CD4-positive, alpha-beta T cell (primary cell): ENCODE measurements at places on chromosomes 13 and 19.

DNA sequence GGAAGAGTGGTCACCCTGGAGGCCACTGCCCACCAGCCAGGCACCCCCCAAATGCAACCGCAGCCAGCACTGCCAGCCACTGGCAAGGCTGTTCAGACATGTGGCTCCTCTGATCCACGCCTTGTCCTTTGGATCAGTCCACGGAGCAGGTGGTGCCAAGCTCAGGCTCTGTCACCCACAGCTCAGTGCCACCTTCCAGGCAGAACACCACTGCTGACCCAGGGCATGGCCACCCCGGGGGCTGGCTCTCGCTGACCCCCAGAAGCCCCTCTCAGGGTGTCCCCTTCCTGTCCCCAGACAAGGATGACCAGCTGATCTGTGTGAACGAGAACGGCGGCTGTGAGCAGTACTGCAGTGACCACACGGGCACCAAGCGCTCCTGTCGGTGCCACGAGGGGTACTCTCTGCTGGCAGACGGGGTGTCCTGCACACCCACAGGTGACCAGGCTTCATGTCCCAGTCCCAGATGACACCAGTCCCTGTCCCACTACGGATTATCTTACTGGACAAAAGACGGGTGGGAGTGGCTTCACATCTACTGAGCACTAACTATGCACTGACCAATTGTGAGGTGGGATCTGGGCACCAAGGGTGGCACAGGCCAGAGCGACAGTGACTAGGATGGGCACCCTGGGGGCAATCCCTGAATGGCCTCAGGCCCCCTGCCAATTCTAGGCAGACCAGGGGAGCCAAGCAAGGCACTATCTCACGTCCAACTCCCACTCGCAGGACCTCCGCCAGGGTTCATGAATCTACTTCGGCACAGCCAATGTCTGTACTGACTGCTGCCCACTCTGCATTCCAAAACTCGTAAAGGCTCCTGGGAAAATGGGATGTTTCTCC, 7.0 kb upstream of the F10 start:
- DNase-seq = no peak

- no peak for DNase-seq
Measured at GRCh38 chr19:38047641-38048040, 140.6 kb downstream of the SIPA1L3 start.

DNA sequence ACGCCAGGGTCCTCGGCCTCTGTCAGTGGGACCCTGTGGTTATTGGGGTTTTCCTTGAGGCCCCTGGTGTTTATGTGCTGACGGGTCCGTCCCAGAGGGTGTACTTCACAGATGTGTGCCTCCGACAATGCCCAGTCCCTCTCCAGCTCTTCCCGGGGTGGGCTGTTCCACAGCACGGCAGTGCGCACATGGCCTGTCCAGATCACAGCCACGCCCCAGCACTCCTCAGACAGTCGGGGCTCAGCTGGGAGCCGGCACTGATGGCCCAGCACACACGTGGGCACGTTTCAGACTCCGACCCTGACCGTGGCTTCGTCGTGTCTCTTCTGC, 16.9 kb upstream of the F7 start:
- no peak for DNase-seq

GRCh38 chr19:33879818-33880575, 83.3 kb downstream of the KCTD15 start:
- no peak for DNase-seq

- DNase-seq = no peak
Measured at GRCh38 chr19:41431426-41432386, 4.5 kb upstream of the B3GNT8 start.

- DNase-seq = no peak
Measured at GRCh38 chr13:59834801-59835200, 328.9 kb downstream of the DIAPH3 start.

GRCh38 chr19:10946958-10947657, 13.7 kb upstream of the SMARCA4 start:
- DNase-seq = no peak

DNA sequence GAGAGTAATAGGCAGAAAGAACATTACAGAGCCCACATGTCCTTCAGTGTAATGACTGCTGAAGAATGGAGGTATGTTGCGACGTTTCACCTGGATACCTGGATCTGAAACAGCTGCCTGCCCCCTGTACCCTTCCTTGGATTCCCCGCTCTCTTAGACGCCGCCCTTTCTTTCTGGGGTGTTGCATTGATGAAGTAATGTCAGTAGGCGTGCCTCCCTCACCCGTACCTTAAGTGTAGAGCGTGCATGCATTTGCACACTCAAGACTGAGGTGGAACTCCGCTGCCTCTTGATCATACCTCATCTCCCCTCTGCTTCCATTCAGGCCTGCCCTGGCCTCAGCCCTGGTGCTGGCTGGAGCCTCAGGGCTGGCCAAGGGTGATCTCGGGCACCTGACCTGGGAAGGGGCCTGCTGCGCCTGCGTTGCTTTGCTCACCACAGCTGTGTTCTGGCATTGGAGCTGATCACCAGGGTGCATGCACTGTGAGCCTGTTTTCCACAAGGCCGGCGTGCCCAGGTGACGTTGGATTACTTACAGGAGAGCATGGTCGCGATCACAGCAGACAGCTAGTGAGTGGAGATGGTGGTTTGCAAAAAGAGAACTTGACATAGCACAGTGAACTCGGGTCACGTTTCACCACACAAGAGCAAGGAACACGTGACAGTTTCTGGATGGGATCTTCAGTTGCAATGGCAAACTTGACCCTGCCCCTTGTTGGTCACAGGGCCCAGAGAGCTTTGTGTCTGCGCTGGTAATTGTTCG, 99.0 kb downstream of the ARHGEF7 start:
- no peak for DNase-seq

DNA sequence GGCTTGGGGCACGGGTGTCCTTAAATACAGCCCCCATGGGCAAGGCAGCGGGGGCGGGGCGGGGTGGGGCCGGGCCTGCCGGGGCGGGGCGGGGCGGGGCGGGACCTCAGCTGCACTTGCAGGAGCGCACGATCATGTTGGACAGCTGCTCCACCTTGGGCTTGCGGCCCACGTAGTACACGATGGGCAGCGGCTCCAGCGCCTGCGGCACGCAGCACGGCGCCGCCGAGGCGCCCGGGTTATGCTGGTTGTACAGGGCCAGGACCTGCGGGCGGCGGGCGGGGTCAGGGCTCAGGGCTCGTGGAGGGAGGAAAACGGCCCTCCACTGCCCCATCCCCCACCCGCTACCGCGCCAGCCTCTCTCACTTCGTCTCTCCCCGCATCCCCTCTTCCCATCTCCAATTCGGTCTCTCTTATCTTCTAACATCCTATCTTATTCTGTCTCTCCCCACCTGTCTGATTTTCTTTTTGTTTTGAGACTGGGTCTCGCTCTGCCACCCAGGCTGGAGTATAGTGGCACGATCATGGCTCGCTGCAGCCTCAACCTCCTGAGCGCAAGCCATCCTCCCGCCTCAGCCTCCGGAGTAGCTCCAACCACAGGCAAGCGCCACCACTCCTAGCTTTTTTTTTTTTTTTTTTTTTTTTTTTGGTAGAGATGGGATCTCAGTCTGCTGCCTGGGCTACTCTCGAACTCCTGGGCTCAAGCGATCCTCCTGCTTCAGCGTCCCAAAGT, 21.1 kb downstream of the CCDC97 start:
- no peak for DNase-seq

DNA sequence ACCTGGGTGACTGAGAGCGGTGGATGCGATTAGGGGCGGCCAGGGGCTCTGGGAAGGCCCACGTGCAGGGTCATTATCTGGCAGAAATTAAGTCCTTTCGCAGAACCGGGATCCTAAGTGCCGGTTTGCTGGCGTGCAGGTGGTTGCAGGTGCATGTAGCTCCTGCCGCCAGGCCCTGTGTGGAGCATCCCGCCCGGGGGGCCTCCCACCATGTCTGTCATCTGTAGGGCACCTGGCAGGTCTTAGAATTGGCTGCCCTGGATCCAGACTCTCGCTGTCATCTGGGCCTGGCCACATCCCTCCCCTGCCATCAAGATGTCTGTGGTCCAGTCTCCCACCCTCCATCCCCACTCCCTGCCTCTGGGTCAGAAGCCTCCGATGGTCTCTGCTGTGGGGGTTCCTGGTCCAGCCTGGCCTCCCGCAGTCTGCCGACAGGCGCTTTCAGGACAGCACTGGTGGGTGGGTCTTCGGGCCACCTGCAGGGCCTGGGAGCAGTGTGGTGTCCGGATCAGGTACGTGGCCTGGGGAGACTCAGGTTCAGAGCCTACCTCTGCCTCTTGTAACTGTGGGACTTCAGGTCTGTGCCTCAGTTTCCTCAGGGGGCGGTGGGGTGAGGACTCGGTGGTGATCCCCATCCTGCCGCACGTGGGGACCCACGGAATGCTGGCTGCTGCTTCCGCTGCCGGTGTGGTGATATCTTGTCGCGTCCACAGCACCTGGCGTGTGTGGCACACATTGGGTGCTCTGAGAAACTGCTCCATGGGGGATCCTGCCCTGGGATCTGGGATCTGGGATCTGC, 5.4 kb downstream of the GNA11 start:
- DNase-seq = no peak

- DNase-seq = no peak
Measured at GRCh38 chr13:77507931-77508776, 27.4 kb upstream of the SCEL start.

DNA sequence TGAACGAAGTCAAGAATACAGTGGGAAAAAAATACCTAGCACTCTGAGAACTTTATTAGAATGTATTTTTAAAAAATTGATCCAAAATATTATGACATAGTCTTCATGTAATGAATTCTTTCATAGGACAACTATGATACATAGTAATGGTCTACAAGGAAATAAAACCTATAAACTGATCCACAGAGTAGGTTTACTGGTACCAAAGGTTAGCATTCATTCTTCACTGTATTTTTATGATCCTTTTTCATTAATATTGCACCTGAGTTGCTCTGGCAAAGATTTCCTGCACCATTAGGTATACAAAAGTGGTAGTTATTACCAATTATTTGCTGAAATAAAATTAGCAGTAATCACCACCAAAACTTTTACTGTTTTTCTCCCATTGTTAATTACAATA, 4.2 kb downstream of the NEK3 start:
- DNase-seq = no peak

GRCh38 chr19:17948514-17948900, 15.7 kb downstream of the CCDC124 start:
- DNase-seq = no peak

- no peak for DNase-seq
Measured at GRCh38 chr13:110240352-110240751, 66.6 kb downstream of the COL4A1 start.

DNA sequence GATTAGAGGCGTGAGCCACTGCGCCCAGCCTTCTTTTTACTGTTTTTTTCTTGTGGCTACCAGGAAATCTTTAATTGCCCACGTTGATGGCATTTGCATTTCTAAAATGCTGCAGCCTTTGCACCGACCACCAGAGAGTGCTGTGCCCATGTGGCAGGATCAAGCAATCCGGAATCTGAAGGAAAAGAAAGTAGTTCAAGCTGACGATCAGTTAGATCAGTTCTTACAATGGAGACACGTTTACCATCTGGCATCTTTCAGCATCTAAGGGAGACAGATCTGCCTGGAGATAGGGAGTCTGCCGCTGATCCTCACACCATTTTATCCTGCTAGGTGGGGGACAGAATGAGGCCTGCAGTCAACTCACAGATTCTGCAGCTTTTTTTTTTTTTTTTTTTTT, 19.9 kb downstream of the TINCR start:
- DNase-seq = no peak

- DNase-seq = no peak
Measured at GRCh38 chr19:54492568-54492967, 10.1 kb upstream of the LAIR2 start.

DNA sequence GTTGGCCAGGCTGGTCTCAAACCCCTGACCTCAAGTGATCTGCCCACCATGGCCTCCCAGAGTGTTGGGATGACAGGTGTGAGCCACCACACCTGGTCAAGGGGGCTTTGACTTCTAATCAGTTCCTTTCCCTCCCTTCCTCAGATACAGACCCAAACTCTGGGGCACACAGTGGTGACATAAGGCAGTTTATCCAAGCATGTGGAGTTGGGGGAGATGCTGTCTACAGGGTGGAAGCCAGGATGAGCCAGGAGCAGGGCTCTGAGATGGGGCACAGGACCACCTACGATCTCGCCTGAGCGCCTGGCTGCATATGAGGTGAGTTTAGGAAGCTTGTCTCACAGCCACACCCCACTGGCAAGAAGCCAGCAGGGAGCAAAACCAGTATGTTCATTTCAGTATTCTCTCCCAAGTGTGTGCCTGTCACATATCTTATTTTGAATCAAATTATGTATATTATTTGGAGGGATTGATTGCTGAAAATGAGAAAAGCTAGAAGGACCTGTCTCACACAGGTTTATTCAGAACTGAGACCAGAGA, 67.7 kb downstream of the KCTD15 start:
- no peak for DNase-seq

GRCh38 chr13:44096901-44097300, 217.2 kb downstream of the LACC1 start:
- DNase-seq = no peak

GRCh38 chr19:43498233-43498842, 6.2 kb downstream of the PHLDB3 start:
- no peak for DNase-seq

GRCh38 chr19:7373862-7374261, 25.1 kb downstream of the ARHGEF18 start:
- no peak for DNase-seq

DNA sequence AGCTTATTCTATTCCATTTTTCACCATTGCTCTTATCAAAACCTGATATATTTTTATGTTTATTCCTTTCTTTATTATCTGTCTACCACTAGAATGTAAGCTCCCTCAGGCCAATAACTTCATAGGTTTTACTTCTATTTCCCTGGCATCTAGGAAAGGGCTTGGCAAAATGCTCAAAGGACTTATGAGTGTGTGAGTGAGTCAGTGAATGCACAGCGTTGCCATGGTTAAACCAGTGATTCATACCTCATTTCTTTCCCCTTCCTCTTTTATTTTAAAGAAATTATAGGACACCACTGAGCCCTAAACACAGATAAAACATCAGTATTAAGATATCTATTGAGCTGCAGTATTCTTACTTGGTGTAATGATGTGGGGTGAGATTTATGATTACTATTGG, 162.1 kb downstream of the GPC6 start:
- DNase-seq = no peak

DNA sequence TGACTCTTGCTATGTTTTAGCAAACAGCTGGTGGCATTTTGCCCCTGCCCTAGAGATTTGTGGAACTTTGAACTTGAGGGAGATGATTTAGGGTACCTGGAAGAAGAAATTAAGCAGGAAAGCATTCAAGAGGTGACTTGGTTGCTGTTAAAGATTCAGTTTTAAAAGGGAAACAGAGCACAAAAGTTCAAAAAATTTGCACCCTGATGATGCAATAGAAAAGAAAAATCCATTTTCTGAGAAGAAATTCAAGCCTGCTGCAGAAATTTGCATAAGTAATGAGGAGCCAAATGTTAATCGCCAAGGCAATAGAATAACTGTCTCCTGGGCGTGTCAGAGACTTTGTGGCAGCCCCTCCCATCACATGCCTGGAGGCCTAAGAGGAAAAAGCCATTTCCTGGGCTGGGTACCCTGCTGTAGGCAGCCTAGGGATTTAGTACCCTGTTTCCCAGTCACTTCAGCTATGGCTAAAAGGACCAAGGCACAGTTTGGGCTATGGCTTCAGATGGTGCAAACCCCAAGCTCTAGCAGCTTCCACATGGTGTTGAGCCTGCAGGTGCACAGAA, 958.5 kb upstream of the MIR17HG start:
- DNase-seq = no peak

GRCh38 chr13:98479496-98480003, 97.4 kb downstream of the STK24 start:
- DNase-seq = no peak
